ENCODE measurements at places on chromosomes 3 and 15. TPM values are rescaled to one million over a fixed set of nuclear protein-coding genes. Genes with fewer than 3 reads are reported as not detected.

GRCh38 chr3:174268586-174268985, 590.5 kb upstream of the NAALADL2 start:
- no peak for DNase-seq

DNA sequence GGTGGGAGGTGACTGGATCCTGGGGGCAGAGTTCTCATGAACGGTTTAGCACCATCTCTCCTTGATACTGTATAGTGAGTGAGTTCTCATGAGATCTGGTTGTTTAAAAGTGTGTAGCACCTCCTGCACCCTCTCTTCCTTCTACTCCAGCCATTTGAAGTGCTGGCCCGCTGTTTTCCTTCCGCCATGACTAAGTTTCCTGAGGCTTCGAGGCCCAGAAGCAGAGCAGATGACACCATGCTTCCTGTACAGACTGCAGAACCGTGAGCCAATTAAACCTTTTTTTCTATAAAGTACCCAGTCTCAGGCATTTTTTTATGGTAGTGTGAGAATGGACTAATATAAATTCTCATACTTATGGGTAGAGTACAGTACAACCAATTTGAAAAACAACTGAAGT, 123.6 kb upstream of the BHLHE40 start:
- no peak for DNase-seq

GRCh38 chr15:82936966-82937711, 15.4 kb downstream of the HOMER2 start:
- no peak for DNase-seq

DNA sequence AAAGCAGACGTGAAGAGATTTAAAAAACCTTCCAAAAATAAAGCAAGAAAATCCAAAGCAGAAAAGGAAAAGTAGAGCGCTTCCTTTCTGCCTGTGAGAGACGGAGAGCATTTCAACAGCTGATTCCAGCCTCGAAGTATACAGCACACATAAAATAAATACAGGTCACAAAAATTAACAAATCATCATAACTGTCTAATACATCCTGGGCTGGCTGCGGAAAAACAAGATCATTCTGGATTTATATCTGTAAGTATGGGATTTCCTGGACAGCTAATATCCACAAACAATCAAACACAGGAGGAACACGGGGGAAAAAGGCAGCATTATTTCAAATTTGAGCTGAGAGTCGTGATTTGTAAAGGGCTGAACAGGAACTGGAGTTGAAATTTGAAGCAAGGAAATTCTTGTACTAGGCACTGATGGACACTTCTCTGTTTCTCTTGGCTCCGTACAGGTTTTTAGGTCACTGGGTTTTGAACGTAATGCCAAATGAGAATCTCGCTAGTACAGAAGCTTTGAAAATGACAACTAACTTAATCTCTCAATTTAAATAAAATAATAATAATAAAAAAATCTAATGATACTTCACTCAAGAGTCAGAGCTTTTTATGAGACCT, 577.7 kb downstream of the FOXP1 start:
- DNase-seq, result no peak

- DNase-seq, result no peak
These were observed 52.1 kb upstream of the PRR23E start for GRCh38 chr3:127140501-127141460.

GRCh38 chr15:29570948-29571791, 251.1 kb downstream of the TJP1 start:
- DNase-seq, result peak; percentile 33

- peak; percentile 17 for DNase-seq
These were observed 14.2 kb upstream of the HOMER2 start for GRCh38 chr15:82966671-82967071.

The ECE2 gene
- total RNA-seq, result not detected

The ATP13A5 gene
- not detected for total RNA-seq

The PIF1 gene
- 27.3 TPM for total RNA-seq

Data from activated naive CD8-positive, alpha-beta T cell treated with anti-CD3 and anti-CD28 coated beads for 36 hours (primary cell).